ENCODE measurements at places on chromosomes 6 and 20.

DNA sequence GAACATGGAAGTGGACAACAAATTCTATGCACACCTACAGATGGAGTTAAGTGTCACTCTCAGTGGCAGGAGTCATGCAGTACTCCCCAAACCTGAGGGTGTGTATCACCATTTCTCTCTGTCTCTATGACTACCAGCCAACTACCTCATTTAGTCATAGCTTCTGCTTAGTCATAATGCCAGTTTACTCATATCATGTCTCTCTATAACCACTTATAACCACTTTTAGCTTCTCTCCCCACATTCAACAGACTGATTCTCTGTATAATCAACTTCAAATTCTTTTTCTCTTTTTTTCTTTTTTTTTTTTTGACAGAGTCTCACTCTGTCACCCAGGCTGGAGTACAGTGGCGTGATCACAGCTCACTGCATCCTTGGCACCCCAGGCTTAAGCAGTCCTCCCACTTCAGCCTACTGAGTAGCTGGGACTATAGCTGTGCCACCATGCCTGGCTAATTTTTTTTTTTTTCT is 13.8 kb upstream of the GTF3C6 start:
- peaks cover 6% of the 10 kb centered on the region for H3K4me1 ChIP-seq
- peak overlapping the region; percentile 38 for H3K27ac ChIP-seq
- H3K36me3 ChIP-seq, result no peaks in the 10 kb centered on the region
- no peaks in the 10 kb centered on the region for H3K27me3 ChIP-seq
- peak overlapping the region; percentile 4 for H3K4me3 ChIP-seq

DNA sequence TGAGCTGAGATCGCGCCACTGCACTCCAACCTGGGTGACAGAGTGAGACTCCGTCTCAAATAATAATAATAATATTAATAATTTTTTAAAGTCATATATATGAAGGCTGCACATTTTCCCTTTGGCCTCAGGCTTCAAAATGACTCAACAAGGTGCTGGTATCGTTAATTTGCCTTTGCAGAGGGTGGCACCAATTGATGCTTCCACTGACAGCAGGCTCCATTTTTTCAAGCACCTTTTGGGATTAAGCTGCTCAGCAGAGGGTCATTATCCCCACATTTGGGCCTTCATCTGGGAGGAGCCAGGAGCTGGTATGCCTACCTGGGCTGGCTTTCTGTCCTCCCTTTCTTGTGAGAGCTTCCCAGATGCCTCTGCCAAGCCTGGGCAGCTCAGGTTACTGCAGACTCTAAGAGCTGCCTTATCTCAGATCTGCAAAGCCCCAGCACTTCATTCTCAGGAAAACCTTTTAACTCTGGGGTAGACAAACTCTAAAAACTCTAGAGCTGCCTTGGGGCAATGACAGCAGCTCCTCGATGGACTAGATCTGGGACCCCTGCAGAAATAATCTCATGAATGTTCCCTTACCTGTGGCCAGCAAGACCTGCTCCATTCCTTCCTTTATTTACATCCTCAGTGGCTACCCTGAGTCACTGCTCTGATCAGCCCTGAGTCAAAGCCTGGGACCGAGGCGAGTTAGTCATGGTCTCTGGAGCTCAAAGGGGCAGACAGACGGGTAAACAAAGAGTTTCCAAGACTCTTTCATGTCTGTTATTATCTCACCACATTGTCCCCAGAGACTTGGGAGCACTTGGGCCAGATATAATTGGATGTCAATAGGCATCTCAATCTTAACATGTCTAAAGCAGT is 80.0 kb upstream of the EYA2 start:
- no peaks in the 10 kb centered on the region for H3K36me3 ChIP-seq
- H3K27me3 ChIP-seq, result peaks cover 6% of the 10 kb centered on the region
- no peaks in the 10 kb centered on the region for H3K4me1 ChIP-seq
- H3K4me3 ChIP-seq, result no peak overlapping the region
- no peak overlapping the region for H3K27ac ChIP-seq

DNA sequence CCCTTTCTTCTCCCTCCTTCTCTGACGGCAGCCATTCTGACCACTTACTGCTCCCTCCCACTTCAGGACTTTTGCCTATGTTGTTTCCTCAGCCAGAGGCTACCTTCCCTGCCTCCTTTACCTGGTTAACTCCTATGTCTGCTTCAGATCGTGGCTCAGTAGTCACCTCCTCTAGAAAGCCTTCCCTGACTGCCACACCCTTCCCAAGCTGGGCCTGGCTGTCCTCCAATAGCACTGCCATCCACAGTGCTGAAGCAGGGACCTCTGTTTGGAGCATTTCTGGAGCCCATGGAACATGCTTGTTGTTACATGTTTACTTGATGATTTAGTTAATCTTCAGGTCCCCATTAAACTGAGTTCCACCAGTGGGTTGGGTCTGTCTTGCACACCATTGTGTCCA is 13.8 kb downstream of the XKR7 start:
- H3K27ac ChIP-seq, result no peak overlapping the region
- DNase-seq, result no peak
- no peak overlapping the region for H3K4me3 ChIP-seq
- no peaks in the 10 kb centered on the region for H3K36me3 ChIP-seq

GRCh38 chr6:315921-316752 is 23.9 kb downstream of the DUSP22 start:
- H3K4me1 ChIP-seq, result peaks cover 31% of the 10 kb centered on the region
- no peak overlapping the region for H3K27ac ChIP-seq
- no peaks in the 10 kb centered on the region for H3K27me3 ChIP-seq
- DNase-seq, result no peak
- no peak overlapping the region for H3K4me3 ChIP-seq

- peaks cover 2% of the 10 kb centered on the region for H3K27me3 ChIP-seq
- no peaks in the 10 kb centered on the region for H3K4me1 ChIP-seq
- H3K27ac ChIP-seq, result no peak overlapping the region
- H3K36me3 ChIP-seq, result no peaks in the 10 kb centered on the region
Observed at GRCh38 chr6:106377061-106377540, 16.6 kb downstream of the CRYBG1 start.

DNA sequence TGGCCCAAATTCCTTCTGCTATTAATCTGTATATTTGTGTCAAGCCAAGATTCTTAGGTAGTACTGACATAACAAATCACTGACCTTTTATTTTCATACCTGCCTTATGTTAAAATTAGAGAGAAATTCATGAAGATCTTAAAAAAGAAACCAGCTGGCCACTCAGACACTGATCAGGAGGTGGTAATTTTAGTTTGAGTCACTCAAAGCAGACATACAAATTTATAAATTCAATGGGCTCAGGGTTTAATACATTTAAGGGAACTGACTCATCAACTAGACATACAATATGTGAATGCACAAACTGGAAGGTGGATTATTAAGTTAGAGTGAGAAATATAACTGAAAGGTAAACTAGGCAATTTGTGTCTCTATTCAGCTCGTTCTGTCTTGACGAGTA is 711.9 kb upstream of the EYS start:
- no peak overlapping the region for H3K4me3 ChIP-seq
- no peaks in the 10 kb centered on the region for H3K4me1 ChIP-seq
- H3K36me3 ChIP-seq, result no peaks in the 10 kb centered on the region
- no peak for DNase-seq
- H3K27ac ChIP-seq, result no peak overlapping the region

GRCh38 chr20:5168651-5169396 is 42.0 kb downstream of the CDS2 start:
- H3K4me1 ChIP-seq, result peaks cover 14% of the 10 kb centered on the region
- H3K36me3 ChIP-seq, result peaks cover 11% of the 10 kb centered on the region
- no peak overlapping the region for H3K27ac ChIP-seq
- no peak for DNase-seq
- no peak overlapping the region for H3K4me3 ChIP-seq

DNA sequence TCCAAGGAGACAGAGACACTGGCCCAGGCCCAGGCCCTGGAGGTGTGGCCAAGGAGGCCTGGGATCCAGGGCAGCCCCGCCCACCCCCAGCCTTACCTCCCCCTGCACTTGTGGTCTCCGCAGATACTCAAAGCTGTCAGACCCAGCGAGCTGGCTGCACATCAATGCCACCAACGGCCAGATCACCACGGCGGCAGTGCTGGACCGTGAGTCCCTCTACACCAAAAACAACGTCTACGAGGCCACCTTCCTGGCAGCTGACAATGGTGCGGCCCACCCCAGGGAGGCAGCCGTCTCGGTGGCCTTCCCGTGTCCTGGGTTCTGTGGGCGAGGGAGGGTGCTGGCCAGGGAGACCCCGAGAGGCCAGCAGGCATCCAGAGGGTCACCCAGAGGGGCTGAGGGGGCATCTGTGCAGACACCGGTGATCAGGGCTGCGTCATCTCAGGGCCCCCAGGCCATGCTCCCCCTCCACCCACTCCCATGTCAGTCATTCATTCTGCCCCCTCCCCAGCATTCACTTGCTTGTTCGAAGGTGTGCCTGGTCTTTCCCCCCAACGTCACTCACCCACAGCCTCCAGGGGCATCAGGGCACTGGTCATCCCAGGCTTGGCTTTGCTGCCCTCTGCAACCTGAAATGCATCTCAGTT is 141.3 kb downstream of the TAF4 start:
- no peak overlapping the region for H3K27ac ChIP-seq
- no peak for DNase-seq
- H3K4me3 ChIP-seq, result no peak overlapping the region
- H3K27me3 ChIP-seq, result no peaks in the 10 kb centered on the region

- H3K4me1 ChIP-seq, result no peaks in the 10 kb centered on the region
- H3K27me3 ChIP-seq, result no peaks in the 10 kb centered on the region
- no peak for DNase-seq
- H3K4me3 ChIP-seq, result no peak overlapping the region
- no peaks in the 10 kb centered on the region for H3K36me3 ChIP-seq
Observed at GRCh38 chr6:19712998-19713397, 124.2 kb upstream of the ID4 start.

DNA sequence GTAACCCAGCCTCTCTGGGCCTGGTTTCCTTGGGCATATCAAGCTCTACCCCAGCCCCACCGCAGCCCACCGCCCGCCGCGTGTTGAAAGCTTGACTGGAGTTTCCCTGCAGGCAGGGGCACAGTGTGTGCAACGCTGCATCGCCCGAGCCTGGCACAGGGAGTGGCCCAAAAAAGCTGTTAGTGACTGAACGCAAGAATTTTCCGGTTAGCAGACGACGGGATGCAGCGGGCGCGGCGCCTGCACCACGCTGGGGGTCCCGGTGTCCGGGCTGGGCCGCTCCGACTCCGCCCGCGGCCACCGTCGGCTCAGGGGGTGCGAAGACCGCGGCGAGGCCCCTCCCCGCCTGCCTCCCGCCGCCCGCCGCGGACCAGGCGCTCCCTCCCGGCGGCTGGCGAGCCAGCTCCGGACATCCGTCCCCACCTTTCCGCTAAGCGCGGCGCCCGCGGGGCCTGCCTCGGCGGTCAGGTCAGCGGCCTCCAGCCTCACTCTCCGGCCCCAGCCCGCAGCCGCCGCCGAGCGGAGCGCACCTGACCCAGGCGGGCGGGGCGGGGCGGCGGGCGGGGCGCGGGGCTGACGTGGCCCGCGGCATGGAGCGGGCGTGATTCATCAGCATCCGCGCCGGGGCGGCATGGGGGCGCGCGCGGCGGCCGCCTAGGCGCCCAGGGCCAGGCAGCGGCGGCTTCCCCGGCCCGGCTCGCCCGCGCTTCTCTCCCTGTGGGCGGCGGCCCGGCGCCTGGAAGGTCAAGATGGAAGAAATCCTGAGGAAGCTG is at the start of gene ARFGEF3:
TSS of gene ARFGEF3 (plus strand) at position 602 of the 773 bp plus-strand sequence. CDS start at position 750, 148 bp downstream.
- H3K4me3 ChIP-seq, result peak within 1 kb of the TSS; percentile 24
- H3K36me3 ChIP-seq, result no peaks in the 10 kb centered on the region
- peak; percentile 47 for DNase-seq
- peaks cover 13% of the 10 kb centered on the region for H3K4me1 ChIP-seq

GRCh38 chr6:32194825-32195651 is 2.6 kb upstream of the GPSM3 start:
- H3K4me3 ChIP-seq, result peak overlapping the region; percentile 84
- no peak for DNase-seq
- no peaks in the 10 kb centered on the region for H3K36me3 ChIP-seq
- peaks cover 58% of the 10 kb centered on the region for H3K4me1 ChIP-seq
- H3K27me3 ChIP-seq, result no peaks in the 10 kb centered on the region

DNA sequence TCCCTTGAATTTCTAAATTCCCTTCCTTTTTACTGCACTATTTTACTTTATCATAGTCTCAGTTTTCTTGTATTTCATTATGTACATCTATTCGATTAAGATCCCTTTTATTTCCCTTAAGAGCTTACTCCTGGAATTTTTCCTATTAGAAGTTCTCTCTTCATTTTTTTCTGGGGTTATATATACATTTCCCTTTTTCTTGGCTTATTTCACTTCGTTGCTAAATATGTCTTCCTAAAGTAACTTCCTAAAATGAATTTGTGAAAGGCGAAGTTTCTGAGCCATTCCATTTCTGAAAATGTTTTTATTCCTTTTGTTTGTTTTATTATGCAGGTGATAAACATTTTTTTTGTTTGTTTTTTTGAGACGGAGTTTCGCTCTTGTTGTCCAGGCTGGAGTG is 5.9 kb upstream of the CD109 start:
- peaks cover under 1% of the 10 kb centered on the region for H3K4me1 ChIP-seq
- no peak overlapping the region for H3K27ac ChIP-seq
- no peaks in the 10 kb centered on the region for H3K36me3 ChIP-seq
- DNase-seq, result no peak

DNA sequence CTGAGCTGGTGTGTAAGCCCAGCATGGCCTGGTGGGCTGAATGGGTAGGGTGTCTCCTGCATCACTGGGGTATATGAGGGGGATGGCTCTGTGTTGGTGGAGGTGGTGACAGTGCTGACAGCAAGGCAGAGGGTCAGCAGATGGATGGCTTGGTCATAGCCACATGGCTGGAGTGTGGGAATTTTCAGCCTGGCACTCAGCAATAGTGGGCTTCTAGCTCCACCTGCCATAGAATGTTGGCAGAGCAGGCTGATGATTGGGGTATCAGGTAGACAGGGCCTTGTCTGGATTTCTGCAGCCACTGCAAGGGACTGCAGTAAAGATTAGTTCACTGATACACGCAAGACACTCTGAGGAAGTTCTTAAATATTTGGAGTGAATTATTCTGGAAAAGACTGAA is 137.5 kb upstream of the BACH2 start:
- H3K4me3 ChIP-seq, result no peak overlapping the region
- no peaks in the 10 kb centered on the region for H3K4me1 ChIP-seq
- no peaks in the 10 kb centered on the region for H3K36me3 ChIP-seq
- H3K27me3 ChIP-seq, result peaks cover 2% of the 10 kb centered on the region

Data from CD4-positive, CD25-positive, alpha-beta regulatory T cell (primary cell).